ENCODE measurements at places on chromosomes 1 and 21. TPM values are rescaled to one million over a fixed set of nuclear protein-coding genes. Genes with fewer than 3 reads are reported as not detected.

Gene ANGPTL3
- 0.16 TPM for polyA plus RNA-seq

Gene MX2
- polyA plus RNA-seq: 6.1 TPM

Gene TMPRSS15
- polyA plus RNA-seq: not detected

Gene SPRR2G
- not detected for polyA plus RNA-seq

Gene CATSPERE
- 0.70 TPM for polyA plus RNA-seq

Gene BSND
- 0.50 TPM for polyA plus RNA-seq

Gene CACNA1S
- polyA plus RNA-seq: not detected

Gene UTS2
- polyA plus RNA-seq: not detected

Gene MPL
- polyA plus RNA-seq: not detected

Gene S100A8
- polyA plus RNA-seq: not detected

Gene SPATA1
- 2.8 TPM for polyA plus RNA-seq

Gene KRTAP19-1
- polyA plus RNA-seq: not detected

Gene SLC16A4
- polyA plus RNA-seq: 1.5 TPM

Gene GPX7
- 12.8 TPM for polyA plus RNA-seq

Gene RIMS3
- 8.7 TPM for polyA plus RNA-seq

Gene RGS4
- polyA plus RNA-seq: 0.24 TPM

Gene SDC3
- 5.8 TPM for polyA plus RNA-seq

Gene ATF3
- 12.6 TPM for polyA plus RNA-seq

Gene ELF3
- 10.9 TPM for polyA plus RNA-seq

Gene IGSF3
- 7.3 TPM for polyA plus RNA-seq

Gene FGR
- 0.42 TPM for polyA plus RNA-seq

Gene JAM2
- polyA plus RNA-seq: 12.2 TPM

Gene CYP2J2
- 1.4 TPM for polyA plus RNA-seq

Gene P3H1
- polyA plus RNA-seq: 50.5 TPM

Gene ADSS2
- 55.1 TPM for polyA plus RNA-seq

Gene LCE1A
- not detected for polyA plus RNA-seq

Gene TNFRSF18
- 0.56 TPM for polyA plus RNA-seq

Gene TARS2
- polyA plus RNA-seq: 19.5 TPM

Gene TMEM79
- 1.5 TPM for polyA plus RNA-seq

Gene ROR1
- polyA plus RNA-seq: 53.8 TPM

Gene ATP6V1G3
- polyA plus RNA-seq: not detected

Gene CA14
- polyA plus RNA-seq: 50.2 TPM

Gene NKAIN1
- 14.7 TPM for polyA plus RNA-seq

Gene MCOLN2
- polyA plus RNA-seq: 2.2 TPM

Gene FYB2
- polyA plus RNA-seq: not detected

Gene ANXA9
- 1.4 TPM for polyA plus RNA-seq

Gene DENND2C
- polyA plus RNA-seq: 4.9 TPM

Gene C8A
- not detected for polyA plus RNA-seq

Gene IL6R
- polyA plus RNA-seq: 1.2 TPM

Gene NVL
- 62.2 TPM for polyA plus RNA-seq

Gene SPATA17
- polyA plus RNA-seq: 1.2 TPM

Gene ADCY10
- not detected for polyA plus RNA-seq

Gene DRAXIN
- polyA plus RNA-seq: 7.4 TPM

Gene PIGR
- polyA plus RNA-seq: not detected

Gene AMY1B
- not detected for polyA plus RNA-seq

Gene LCE2C
- polyA plus RNA-seq: not detected

Gene LCE2B
- polyA plus RNA-seq: not detected

Gene MXRA8
- 9.1 TPM for polyA plus RNA-seq

Gene ZFP69B
- 5.2 TPM for polyA plus RNA-seq

Gene RAB42
- polyA plus RNA-seq: 12.4 TPM
